Activated CD4-positive, alpha-beta T cell treated with anti-CD3 and anti-CD28 coated beads, Interleukin-2, amount 50 U/mL, for 1 hour (primary cell): ENCODE measurements at places on chromosomes 5 and 9.

DNA sequence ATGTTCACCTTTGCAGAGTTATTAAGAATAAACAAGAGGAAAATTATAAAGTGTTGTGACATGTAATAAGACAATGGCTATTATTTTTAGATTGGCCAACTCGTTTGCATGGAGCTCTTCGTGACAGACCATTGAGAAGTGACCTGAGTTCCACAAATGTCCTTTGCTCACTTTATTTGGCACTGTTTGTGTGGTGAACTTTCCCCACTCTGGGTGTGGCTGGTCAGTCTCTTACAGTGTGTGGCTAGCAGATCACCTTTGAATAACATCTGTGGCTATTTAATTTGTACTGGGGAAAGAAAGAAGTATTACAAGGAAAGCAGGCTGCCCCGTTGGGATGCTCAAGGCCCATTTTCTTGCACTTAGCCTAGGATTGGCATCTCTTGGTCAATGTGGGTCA is 274.1 kb upstream of the WWC1 start:
- no peak for DNase-seq

- no peak for DNase-seq
Measured at GRCh38 chr5:27479859-27480258, 441.5 kb upstream of the CDH9 start.

DNA sequence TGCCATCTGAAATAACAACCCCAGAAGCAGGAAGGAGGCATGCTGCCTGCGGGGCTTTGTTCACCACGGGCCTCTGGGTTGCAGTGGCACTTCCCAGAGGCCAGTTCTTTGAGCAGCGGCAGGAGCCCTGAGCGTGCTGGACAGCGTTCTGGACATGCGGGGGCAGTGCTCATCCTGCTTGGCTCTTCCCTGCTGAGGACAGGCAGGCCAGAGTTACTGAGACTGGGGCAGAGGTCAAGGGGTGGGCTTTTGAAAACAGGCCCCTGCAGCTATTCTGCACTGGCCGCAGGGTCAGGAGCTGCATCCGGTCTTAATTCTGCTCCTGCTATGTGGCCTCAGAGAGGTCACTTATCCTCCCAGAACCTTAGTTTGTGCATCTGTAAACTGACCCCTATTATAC is 258.6 kb downstream of the FSTL4 start:
- no peak for DNase-seq

DNA sequence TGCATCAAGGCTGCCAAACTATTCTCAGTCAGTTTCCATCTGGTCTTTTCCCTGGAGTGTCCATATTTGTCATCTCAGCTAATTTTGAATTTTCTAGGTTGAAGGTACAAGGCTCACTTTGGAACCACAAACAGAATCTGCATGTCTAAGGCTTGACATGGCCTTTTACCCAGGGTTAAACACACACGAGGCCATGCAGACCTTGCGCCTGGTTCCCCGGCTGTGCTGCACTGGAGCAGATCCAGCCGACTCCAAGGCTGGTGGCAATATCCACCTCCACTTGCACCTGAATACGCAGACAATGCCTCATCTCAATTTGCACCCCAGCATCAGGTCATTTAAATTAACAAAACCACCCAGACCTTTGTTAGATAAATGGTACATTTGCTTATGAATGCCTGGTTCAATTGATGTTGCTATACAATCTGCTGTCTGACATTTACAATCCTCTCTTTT is 276.2 kb downstream of the HSPA4 start:
- no peak for DNase-seq

- DNase-seq = no peak
Measured at GRCh38 chr5:26700759-26701384, 337.5 kb downstream of the CDH9 start.

DNA sequence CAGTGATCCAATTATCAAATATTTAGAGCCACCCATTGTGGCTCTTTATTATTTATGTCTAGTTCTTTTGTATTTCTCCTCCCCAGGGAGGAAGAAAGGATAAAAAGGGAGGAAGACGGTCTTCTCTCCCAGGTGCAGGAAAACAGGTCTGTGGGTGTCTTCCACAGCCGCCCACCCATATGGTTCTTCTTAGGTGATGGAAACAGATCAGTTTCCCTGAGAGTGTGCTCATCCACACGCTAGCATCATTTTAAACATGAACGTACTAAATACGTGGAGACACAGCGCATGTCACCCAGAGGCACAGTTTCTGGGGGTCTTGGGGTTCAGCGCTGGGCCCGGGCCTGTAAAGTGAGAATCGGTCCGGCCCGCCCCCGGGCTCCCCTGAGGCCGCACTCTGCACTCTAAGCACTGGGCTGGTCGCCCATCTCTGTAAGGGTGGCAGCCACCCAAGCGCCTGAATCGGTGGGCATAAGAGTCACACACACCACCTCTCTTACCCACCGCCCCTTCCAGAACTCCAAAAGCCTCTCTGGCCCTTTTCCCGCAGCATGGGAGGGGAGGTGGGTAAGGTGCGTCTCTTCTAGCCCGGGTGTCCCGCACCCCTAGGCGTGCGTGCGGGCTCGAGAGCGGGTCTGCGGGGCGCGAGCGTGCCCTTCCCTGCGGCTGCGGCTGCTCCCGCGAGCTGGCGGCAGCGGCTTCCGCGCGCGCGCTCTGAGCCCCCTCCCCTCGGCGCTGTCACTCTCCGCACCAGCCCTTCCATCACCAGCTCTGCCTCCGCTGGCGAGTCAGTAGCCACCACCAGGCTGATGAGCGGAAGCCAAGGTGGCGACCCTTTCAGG is 1.3 kb downstream of the PTCH1 start:
- DNase-seq = peak; percentile 22

- no peak for DNase-seq
Measured at GRCh38 chr9:5976674-5977397, 38.6 kb downstream of the RANBP6 start.

DNA sequence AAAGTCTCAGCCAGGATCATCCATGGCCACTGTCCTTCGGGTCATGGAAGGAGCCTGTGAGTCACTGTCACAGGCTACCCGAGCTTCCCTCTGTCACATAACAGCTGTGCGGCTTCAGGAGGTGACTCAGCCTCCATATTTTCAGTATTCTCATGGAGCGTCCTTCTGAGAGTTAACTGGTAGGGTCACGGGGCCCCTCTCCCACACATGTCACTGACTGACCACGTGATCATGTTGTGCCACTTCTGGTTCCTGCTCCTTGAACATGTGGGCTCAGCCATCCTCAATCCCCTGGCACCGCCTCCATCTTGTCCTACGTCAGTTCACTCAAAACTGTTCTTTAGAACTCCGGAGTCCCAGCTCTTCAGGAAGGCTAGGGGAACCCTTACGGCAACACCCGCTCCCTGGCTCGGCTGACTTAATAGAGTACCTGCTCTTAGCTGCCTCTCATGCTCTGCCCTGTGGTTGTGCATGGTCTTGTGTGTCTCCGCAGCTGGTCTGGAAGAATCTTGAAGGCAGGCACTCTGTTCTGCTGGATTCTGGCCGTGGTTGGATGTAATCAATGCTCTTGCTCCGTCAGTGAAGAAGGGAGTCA is 182.8 kb downstream of the ICE1 start:
- DNase-seq = no peak

DNA sequence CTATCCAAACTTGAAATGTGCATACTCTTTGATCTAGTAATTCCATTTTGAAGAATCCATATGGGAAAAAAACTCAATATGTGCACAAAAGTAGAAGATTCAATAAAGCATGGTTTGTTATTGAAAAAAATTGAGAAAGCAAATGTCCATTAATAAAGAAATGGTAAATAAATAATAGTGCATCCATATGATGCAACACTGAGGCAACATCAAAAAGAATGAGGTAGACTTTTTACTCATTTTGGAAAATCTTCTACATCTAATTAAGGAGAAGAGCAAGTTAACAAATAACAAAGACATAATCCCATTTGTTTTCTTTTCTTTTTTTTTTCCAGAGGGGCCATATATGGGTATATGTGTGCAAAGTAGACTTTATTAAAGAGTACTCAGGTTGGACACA is 52.5 kb upstream of the FST start:
- DNase-seq = no peak

GRCh38 chr9:12847561-12847960 is 72.7 kb downstream of the LURAP1L start:
- DNase-seq = no peak

DNA sequence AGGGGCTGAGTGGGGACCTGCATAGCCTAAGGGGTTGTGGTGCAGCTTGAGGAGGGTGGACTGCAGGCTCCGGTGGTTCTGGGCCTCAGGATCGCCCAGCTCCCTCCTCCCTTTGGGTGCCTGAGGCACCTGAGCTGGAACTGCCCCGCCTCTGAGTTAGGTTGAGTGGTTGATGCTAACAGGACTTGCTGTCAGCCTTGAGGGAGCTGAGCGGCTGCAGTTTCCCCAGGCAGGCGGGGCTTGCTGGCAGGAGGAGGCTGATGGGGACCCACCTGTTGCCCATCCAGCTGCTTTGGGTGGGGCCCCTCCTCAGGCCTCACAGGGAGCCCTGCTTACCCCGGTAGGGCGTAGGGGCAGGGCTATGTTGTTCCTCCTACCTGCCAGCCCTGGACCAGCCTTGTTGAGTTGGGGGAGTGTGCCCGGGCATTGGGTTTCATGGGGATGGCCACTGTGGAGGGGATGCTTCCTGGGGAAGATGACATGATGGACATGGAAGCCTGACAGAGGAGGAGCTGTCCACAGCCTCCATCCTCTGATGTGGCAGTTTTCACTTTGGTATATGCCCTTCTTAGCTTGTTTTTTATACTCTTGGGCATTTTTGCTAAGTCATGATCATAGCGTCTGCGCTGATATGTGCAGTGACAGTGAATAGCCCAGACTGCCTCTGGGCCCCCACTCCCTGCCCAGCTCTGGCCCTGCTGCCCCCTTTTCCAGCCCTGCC is 14.3 kb downstream of the WNK2 start:
- DNase-seq = no peak

- no peak for DNase-seq
Measured at GRCh38 chr5:38931731-38932130, 85.9 kb downstream of the OSMR start.

GRCh38 chr9:136525207-136525606 is 20.6 kb downstream of the NOTCH1 start:
- DNase-seq = no peak

GRCh38 chr5:110477911-110478310 is 248.6 kb downstream of the TMEM232 start:
- DNase-seq = no peak

- DNase-seq = no peak
Measured at GRCh38 chr9:133845440-133845839, 107.3 kb upstream of the SARDH start.

DNA sequence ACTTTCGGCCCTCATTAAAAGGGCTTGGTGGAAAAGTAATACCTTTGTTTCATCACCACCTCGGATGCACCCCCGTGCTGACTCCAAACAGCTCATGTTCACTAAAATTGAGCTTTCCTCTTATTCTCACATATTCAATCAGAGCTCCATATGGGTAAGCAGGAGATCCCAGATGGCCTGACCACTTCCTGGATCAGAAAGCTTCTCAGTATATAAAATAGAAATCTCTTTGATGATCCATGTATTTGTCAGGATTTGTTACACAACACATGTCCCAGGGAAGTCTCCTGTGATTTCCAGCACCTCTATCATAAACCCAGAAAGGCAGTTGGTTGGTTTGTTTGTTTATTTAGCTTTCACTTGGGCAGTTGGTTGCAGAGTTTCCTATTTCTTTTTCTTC is 402.0 kb downstream of the MLLT3 start:
- DNase-seq = no peak

DNA sequence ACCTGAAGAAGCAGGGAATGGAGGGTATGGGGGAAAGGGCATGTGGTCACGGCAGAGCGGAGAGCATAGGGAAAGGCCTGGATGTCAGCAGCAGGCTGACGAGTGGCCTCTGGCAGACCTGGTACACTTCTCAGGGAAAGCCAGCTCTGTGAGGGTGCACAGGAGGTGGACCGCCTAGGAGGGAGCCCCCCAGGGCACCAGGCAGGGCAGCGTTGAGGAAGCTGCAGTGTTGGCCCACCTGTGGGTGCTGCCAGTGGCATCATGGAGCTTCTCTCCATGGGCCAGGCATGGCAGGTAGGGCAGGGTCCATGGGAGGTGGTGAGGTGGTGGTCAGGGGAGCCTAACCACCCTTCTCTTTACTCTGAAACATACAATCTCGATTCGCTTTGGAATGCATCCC is 143.0 kb upstream of the PITX1 start:
- no peak for DNase-seq

DNA sequence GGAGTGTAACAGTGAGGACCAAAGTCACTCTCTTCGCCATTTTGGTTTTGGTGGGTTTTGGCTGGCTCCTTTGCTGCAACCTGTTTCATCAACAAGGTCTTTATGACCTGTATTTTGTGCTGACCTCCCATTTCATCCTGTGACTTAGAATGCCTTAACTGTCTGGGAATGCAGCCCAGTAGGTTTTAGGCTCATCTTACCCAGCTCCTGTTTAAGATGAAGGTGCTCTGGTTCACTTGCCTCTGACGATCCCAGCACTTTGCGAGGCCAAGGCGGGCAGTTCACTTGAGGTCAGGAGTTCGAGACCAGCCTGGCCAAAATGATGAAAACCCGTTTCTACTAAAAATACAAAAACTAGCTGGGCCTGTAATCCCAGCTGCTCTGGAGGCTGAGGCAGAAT is 1.8 kb upstream of the CKS2 start:
- no peak for DNase-seq

DNA sequence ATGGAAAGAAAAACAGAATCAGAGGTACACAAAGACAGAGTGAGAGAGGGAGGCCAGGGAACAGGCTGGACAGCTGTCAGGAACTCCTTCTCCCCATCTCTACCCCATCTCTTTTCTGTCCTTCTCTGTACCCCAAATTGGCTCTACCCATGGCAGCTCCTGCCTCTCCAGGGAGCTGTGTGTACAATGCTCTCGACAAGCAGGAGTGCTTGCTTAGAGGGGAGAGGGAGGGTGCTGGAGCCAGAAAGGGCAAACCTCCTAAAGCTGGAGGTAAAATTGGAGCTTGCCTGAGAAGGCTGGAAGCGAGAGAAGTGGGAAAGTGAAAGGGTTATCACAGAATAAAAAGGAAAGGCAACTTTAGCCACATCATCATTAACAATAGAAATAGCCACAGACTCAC is 6.4 kb downstream of the TPM2 start:
- no peak for DNase-seq

- no peak for DNase-seq
Measured at GRCh38 chr9:86997156-86997555, 49.9 kb upstream of the GAS1 start.

GRCh38 chr5:15472116-15472515 is 27.9 kb upstream of the FBXL7 start:
- DNase-seq = no peak

GRCh38 chr9:8613346-8613825 is 813.8 kb upstream of the DMAC1 start:
- DNase-seq = no peak

GRCh38 chr5:96431376-96432187 is 1.5 kb downstream of the PCSK1 start:
- no peak for DNase-seq
